ENCODE measurements at places on chromosomes 13 and 19.
A peak's percentile ranks its signal among the peaks of the same experiment; 100 is the strongest.

- DNase-seq = no peak
Measured at GRCh38 chr13:78719367-78719766, 60.4 kb upstream of the OBI1 start.

- no peak for DNase-seq
Measured at GRCh38 chr19:41355802-41356201, 2.1 kb upstream of the TGFB1 start.

GRCh38 chr19:16224293-16225045, 26.8 kb downstream of the AP1M1 start:
- DNase-seq = no peak

DNA sequence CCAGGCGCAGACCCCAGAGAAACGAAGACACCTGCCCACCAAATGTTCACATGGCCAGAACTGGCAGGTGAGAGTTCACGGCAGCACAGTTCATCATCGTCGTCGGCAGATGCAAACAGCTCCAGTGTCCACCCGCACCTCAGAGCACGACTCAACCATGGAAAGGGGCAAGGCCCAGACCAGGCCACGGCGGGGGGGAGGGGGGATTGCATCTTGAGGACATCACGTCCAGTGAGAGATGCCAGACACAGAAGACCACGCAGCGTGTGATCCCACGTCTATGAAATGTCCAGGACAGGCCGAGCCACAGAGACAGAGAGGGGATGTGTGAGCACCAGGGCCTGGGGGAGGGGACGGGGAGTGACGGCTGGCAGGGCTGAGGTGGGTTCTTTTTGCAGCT, 7.3 kb downstream of the RNF126 start:
- DNase-seq = no peak

- DNase-seq = no peak
Measured at GRCh38 chr13:50616101-50616500, 227.4 kb downstream of the DLEU7 start.

GRCh38 chr13:84641491-84641890, 759.2 kb upstream of the SLITRK1 start:
- DNase-seq = no peak

- DNase-seq = no peak
Measured at GRCh38 chr13:113123226-113124201, 915 bp downstream of the F10 start.

GRCh38 chr13:98685146-98685545, 67.3 kb downstream of the SLC15A1 start:
- no peak for DNase-seq

DNA sequence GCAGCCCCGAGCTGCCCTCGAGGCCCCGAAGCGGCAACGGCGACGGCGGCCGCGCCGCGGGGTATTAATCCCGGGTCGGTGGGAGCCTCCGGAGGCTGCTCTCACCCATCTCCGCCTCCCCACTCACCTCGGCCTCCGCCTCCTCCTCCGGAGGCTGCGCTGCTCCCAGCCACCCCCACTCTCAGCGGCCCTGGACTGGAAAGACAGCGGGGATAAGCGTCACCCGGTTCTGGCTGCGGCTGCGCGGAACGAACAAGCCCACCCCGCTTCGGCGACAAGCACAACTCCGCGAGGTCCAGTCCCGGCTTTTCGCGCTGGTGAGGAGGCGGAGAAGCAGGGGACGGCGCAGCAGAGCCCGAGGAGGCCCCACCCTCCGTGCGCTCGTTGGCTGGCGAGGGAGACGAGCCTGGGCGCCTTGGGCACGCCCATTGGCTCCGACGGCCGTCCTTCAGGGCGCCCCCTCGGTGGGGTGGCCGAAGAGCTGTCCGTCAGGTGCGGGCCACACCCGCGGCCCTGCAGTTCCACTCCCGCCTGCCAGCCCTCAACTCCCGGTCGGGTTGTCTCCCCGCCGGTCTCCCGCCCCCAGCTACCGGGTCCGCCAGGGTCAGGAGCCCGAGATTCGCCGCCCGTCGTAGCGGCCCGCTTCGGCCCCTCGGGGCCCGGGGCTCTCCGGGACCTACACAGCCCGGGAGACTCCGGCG, at the start of gene ZMYM5:
Gene ZMYM5 (minus strand): TSS at position 327 of the 701 bp plus-strand sequence. CDS start 11,469 bp downstream, outside the sequence.
- peak; percentile 95 for DNase-seq

- DNase-seq = no peak
Measured at GRCh38 chr13:23477101-23477500, 43.6 kb upstream of the SACS start.

GRCh38 chr13:106573868-106574267, 5.9 kb upstream of the ARGLU1 start:
- DNase-seq = no peak

DNA sequence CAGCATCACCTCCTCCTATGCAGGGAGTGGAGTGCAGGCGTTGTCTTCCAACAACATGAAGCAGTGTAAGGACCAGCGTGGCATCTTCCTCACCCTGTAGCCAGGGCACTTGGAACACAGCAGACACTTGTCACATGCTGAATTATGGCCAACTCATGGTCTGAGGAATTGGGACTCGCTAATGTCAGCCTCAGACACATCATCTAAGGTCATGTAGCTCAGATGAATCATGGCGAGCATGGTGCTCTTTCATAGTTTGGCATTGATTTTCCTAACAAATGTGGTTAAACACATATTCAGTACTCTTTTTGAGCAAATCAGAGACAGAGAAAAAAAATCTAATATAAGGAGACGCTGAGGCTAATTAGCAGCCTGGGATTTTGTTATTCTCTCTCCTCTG, 99.6 kb upstream of the SGCG start:
- no peak for DNase-seq

DNA sequence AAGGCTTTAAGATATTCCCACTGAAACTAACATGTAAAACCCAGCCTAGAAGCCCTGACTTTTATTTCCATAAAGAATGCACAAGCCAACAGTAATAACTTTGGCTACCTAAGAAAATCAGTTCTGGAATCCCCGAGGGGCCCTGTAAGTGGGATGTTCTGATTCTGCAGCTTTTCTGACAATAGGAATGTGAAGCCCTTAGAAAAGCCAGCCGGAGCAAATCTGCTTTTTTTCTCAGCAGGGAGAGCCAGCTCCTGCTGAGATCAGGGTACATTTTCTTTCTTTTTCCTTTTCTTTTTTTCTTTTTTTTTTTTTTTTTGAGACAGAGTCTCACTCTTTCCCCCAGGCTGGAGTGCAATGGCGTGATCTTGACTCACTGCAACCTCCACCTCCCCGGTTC, 8.0 kb upstream of the GARRE1 start:
- DNase-seq = no peak

DNA sequence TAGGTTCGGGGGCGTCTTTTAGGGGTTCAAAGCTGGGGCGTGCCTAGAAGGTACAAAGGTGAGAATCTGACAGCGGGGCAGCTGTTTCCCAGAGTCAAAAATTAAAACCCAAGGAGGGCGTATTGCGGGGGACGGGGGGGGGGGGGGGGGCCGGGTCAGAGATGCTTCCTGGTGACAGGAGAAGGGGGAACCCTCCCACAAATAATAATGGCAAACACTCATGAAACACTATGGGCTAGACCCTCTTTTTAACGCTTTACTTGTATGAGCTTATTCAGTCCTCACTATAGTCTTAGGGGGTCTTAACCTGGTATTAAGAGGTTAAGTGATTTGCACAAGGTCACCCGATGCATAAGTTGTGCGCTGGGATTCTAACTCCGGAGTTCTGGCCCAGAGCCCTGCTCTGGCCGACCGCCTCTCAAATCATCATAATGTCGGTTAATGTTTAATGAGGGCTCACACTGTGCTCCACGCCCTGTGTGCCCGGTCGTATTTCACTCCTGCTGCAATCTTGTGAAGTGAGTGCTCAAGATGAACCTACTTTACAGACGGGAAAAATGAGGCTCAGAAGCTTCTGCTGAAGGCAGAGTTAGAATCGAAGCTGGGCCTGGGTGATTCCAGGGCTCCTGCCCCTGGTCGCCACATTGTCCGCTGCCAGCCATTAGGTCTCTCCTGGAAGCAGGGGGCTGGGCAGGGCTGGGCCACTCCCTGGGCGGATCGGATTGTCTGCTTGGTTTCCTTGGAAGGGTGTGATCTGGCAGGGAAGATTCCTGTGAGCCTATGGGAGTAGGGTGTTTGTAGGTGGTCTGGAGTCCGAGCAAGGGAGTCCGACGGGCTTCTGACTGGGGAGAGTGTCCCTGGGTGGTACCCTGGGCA, 964 bp downstream of the PAK4 start:
- no peak for DNase-seq

GRCh38 chr19:55620410-55621204, 3.8 kb downstream of the ZNF784 start:
- no peak for DNase-seq

- DNase-seq = no peak
Measured at GRCh38 chr19:49069026-49069425, 3.5 kb downstream of the KCNA7 start.

DNA sequence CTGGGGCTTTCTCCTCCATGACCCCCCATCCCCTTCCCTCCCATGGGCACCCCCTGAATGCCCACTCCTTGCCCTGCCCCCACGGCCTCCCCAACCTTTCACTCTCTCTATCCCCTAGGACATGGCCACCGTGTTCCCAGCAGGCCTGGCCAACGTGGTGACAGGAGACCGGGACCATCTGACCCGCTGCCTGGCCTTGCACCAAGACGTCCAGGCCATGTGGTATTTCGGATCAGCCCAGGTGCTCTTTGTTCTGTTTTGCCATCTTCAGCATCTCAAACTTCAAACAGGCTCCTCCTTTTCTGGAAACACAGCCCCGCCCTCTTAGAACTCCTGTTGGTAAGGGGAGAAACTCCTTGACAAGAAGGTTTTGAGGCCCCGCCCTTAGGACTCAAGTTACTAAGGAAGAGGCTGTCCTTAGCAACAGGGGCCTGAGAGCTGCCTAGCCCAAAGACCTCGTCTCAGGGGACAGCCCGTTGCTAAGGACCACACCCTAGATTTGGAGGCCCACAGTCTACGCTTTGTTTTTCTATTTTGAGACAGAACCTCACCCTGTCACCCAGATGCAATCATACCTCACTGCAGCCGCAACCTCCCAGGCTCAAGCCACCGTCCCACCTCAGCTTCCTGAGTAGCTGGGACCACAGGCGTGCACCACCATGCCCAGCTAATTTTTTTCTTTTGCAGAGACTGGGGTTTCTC, 5.1 kb upstream of the FLT3LG start:
- DNase-seq = peak; percentile 61

DNA sequence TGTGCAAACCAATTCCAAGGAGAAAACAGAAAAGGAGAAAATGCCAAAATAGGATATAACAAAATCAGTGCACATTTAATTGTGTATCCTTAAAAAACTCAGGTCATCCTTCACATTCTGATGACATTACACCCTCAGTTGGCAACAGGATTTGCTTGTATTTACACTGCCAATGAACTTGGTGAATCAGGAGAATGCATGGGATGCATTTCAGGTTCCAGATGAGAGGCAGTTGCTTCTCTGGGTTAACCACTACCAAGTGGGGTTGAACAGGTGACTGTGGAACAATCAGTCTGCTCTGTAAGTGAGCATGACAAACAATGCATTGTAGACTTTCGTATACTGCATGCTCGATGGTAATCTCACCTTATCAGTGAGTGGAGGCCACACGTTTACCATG, 79.1 kb downstream of the STARD13 start:
- no peak for DNase-seq

GRCh38 chr19:4075373-4075772, 8.7 kb upstream of the ZBTB7A start:
- DNase-seq = no peak

- DNase-seq = no peak
Measured at GRCh38 chr13:34040863-34041262, 222.9 kb downstream of the RFC3 start.

DNA sequence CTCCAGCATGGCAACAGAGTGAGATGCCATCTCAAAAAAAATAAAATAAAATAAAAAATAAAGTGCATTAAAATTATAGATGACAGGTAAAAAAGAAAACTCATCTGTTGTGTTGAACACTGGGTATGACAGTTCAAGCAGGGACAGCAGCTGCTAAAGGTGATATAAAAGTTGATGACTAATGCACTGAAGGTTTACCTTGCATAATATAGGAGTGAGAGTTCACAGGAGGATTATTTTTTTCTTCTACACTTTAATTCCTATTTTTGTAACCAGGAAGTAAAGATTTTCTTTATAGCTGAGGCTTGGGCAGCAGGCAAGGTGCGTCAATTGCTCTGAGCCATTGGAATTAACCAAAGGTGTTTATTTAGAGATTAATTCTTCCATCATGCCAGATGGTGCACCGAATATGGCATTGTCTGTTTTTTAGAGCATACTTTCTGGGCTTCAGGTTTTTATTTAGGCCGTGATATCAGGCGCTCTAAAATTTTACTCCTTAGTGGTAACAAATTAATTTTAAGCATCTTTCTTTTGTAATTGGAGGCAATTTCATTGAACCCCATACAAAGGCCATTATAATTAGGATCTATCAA, 337.0 kb upstream of the SLC10A2 start:
- no peak for DNase-seq

DNA sequence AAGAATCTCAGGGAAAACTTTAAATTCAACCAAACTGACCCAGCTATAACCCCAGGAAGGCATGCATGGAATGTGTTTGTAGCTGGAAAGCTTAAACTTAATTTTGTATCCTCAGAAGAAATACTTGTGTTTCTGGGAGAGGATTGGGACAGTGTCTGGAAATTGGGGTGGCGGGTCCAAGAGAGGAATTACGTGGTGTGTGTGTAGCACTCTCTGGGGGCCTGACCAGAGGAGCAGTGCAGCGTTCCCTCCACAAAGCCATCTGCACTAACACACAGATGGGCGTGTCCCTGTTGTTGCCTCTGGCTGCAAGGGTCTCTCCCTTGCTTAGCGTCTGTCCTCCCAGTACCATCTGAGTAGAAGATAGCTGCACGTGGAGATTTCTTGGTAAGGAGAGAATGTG, 6.4 kb downstream of the GARRE1 start:
- no peak for DNase-seq

DNA sequence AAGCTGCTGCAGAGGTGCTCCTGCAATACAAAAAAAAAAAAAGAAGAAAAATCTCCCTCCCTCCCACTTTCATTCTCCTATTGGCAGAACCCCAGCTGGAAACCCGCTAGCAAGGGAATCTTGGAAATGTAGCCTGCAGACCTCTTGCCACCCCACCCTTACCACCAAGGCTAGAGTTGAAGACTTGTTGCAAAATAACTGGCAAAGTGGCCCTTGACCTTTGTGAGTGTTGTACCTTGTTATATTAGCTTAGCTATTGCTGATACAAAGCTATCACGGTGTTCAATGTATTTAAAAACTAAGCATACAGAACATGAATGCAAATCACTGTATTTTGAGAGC, 57.5 kb upstream of the KCTD4 start:
- no peak for DNase-seq

GRCh38 chr13:71880753-71881541, 13.9 kb upstream of the DACH1 start:
- DNase-seq = no peak

DNA sequence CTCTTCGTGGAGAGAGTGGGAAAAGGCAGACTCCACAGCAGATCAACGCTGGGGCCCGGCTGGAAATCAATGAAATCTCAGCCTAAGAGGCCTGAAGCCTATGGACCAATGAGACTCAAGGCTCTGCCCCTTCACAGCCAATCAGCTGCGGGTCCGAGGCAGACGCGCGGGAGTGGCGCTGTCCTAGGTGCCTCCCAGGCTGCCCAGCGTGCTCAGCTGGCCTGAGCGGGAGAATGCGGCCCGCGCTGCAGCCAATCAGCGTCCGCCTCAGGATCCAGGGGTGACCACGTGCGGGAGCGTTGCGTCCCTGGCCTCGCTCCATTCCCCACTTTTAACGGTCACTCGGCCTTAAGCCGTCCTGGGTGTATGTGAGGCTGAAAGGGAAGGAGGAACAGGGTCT, at the start of gene ZBTB32:
Gene ZBTB32 (plus strand): TSS at position 341 of the 400 bp plus-strand sequence. CDS start 10,069 bp downstream, outside the sequence.
- DNase-seq = no peak

Measured in stimulated activated CD4-positive, alpha-beta T cell treated with anti-CD3 and anti-CD28 coated beads, TNF-alpha, amount 100 ng/mL, for 48 hours (primary cell).